ENCODE measurements at places on chromosomes 7 and 10. TPM values are rescaled to one million over a fixed set of nuclear protein-coding genes. Genes with fewer than 3 reads are reported as not detected.

GRM8 gene
- not detected for total RNA-seq

NRAP gene
- total RNA-seq: not detected

ENTPD1 gene
- 0.02 TPM for total RNA-seq

CLIP2 gene
- 20.7 TPM for total RNA-seq

Data from A549 treated with CORT108297 at 1 μM for 4 hours (cell line).